ENCODE measurements at places on chromosomes 1 and 21.

DNA sequence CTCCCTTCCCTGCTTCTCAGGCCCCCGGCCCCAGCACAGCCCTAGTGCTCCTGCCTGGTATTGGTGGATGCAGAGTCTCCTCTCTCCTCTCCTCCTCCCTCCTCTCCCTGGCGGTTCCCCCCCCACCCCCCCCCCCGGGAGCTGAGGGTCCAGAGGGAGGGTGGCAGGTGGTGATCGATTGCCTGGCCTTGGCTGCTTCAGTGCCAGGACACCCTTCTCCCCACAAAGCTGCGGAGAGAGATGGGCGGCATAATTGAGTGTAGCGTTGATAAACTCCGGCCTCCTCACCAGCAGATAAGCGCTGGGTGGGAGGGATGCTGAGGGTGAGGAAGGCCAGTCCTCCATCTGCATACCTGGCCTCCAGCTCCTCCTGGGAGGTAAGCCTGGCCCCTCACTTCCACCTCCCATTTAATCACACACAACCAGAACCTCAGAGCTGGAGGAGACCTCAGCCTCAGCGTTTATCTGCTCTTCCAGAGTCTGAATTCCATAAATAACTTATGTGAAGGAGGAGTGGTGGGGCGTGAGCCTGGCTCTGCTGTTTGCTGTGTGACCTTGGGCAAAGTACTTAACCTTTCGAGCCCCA lies 60.8 kb downstream of the LRRN2 start:
- no peak overlapping the region for H3K4me3 ChIP-seq
- no peaks in the 10 kb centered on the region for H3K36me3 ChIP-seq
- H3K4me1 ChIP-seq, result no peaks in the 10 kb centered on the region
- H3K27me3 ChIP-seq, result no peaks in the 10 kb centered on the region
- peak; percentile 44 for DNase-seq

- 0 out of 2 replicates have a peak, but pooled peaks cover 10% of the 10 kb centered on the region for H3K4me1 ChIP-seq
- no peaks in the 10 kb centered on the region for H3K27me3 ChIP-seq
- H3K27ac ChIP-seq, result no peak overlapping the region
- no peak for DNase-seq
Measured at GRCh38 chr1:179297105-179297378, 3.4 kb downstream of the SOAT1 start.

DNA sequence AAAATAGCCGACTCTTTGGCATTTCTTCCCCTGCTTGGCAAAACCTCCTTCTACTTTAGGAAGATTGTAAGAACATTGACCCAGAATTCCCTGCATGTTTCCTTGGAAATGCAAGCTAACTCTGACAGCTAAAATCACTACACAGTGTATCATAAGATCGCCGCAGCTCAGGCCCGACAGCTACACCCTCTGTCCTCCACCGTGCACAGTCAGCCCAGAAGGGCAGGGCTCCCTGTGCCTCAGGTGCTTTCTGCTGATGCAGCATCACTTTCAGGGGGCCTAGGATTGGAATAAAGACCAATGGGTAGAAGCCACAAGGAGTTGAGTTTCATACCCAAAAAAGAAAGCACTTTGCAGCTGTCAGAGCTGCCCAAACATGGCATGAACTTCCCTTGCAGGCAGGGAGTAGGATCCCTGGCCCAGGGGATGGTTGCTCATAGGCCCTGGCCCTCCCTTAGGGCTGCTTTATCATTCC lies 145.3 kb downstream of the SEC16B start:
- H3K4me1 ChIP-seq, result no peaks in the 10 kb centered on the region
- no peaks in the 10 kb centered on the region for H3K27me3 ChIP-seq
- DNase-seq, result no peak
- no peaks in the 10 kb centered on the region for H3K36me3 ChIP-seq

- H3K4me3 ChIP-seq, result no peak overlapping the region
- no peak overlapping the region for H3K27ac ChIP-seq
- no peaks in the 10 kb centered on the region for H3K27me3 ChIP-seq
Measured at GRCh38 chr1:222777463-222777862, 37.4 kb upstream of the DISP1 start.

DNA sequence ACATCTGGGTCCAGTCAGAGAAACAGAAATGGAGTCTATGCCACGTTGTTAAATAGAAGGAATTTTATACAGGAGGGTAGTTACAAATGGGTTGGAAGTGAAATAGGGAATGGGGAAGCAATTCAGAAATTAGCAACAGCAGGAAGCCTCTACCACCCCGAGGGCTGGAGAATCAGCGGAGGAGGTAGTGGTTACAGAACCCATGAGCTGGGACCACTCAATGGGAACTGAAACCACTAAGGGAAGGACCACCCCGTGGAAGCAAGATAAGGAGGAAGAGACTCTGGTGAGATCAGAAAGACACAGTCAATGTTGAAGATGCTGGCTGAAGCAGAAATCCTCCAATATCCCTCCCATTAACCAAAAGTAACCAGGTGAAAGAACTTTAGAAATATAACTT lies 15.5 kb upstream of the MAST2 start:
- no peaks in the 10 kb centered on the region for H3K36me3 ChIP-seq
- no peak overlapping the region for H3K27ac ChIP-seq
- H3K4me3 ChIP-seq, result no peak overlapping the region
- H3K4me1 ChIP-seq, result no peaks in the 10 kb centered on the region
- H3K27me3 ChIP-seq, result no peaks in the 10 kb centered on the region

GRCh38 chr1:18032172-18032859 lies 75.3 kb upstream of the IGSF21 start:
- DNase-seq, result no peak
- no peaks in the 10 kb centered on the region for H3K4me1 ChIP-seq
- H3K27me3 ChIP-seq, result no peaks in the 10 kb centered on the region
- H3K27ac ChIP-seq, result no peak overlapping the region
- no peak overlapping the region for H3K4me3 ChIP-seq
- no peaks in the 10 kb centered on the region for H3K36me3 ChIP-seq

DNA sequence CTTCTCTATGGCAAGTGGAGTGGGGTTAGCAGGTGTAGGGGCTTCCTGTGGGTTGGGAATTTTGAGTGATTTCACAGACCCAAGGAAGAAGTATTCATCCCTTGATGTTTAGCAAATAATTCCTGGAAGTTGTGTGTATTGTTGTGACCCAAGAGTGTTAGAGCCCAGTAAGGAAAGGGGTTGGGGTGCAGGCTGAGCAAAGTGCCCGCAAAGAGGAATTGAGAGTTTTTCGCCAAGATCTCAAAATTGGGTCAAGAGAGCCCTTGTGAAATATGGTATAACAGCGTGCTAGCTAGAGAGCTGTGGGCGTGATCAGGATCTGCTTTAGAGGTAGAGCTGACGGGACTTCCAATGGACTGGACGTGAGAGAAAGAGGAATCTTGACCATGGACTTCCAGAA lies 73.0 kb upstream of the LAPTM5 start:
- H3K27me3 ChIP-seq, result no peaks in the 10 kb centered on the region
- DNase-seq, result no peak
- no peak overlapping the region for H3K27ac ChIP-seq
- H3K36me3 ChIP-seq, result no peaks in the 10 kb centered on the region
- no peaks in the 10 kb centered on the region for H3K4me1 ChIP-seq

DNA sequence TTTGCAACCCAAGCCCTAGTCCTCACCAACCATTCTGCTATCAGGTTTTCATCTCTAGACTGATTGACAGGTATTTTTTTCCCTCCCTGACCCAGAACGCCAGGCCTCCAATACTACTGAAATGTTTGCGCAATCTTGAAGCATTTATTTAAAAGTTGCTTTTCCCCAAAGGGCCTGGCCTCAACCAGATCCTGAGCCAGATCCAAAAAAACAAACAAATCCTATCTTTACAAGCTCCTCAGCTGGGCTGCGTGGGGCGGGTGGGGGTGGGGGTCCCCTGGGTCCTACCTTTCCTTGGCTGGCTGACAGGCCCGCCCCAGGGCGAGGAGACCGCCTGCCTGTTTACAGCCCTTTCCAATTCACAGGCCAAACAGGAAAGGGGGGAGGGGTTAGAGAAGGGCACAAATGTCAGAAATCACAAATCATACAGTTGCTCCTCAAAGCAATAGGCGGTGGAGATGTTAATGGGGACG lies 98.8 kb downstream of the FOXD2 start:
- peaks cover 5% of the 10 kb centered on the region for H3K4me1 ChIP-seq
- H3K27ac ChIP-seq, result no peak overlapping the region
- H3K27me3 ChIP-seq, result peaks cover 11% of the 10 kb centered on the region
- H3K36me3 ChIP-seq, result no peaks in the 10 kb centered on the region
- DNase-seq, result no peak
